ENCODE measurements at places on chromosomes 5 and 9.
A peak's percentile ranks its signal among the peaks of the same experiment; 100 is the strongest.

- no peak for DNase-seq
Observed at GRCh38 chr5:103646698-103647614, 84.4 kb upstream of the NUDT12 start.

DNA sequence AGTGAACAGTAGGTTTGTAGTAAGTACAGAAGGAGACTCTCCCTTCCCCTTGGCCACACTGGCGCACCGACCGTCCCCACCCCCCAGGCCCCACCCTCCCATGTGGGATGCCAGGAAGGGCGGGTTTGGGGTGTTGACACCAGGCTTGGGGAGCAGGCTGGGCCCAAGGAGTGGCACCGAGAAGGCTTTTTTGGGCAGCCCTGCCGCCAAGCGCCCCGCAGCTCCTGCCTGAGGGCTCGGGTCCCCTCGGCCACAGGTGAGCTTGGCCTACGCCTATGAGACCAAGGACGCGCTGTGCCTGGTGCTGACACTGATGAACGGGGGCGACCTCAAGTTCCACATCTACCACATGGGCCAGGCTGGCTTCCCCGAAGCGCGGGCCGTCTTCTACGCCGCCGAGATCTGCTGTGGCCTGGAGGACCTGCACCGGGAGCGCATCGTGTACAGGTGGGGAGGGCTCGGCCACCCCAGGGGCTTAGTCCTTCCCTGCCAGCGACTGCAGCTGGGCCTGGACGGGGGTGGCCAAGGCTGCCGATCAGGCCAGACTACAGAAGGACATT is 7.3 kb downstream of the GRK6 start:
- DNase-seq = no peak

- no peak for DNase-seq
Observed at GRCh38 chr9:96150324-96151227, 151.4 kb downstream of the HSD17B3 start.

GRCh38 chr9:3865141-3865772 is 339.5 kb upstream of the RFX3 start:
- DNase-seq = no peak

- DNase-seq = no peak
Observed at GRCh38 chr5:98772415-98773213, 849 bp upstream of the RGMB start.

GRCh38 chr5:39543335-39543734 is 118.6 kb upstream of the DAB2 start:
- no peak for DNase-seq

DNA sequence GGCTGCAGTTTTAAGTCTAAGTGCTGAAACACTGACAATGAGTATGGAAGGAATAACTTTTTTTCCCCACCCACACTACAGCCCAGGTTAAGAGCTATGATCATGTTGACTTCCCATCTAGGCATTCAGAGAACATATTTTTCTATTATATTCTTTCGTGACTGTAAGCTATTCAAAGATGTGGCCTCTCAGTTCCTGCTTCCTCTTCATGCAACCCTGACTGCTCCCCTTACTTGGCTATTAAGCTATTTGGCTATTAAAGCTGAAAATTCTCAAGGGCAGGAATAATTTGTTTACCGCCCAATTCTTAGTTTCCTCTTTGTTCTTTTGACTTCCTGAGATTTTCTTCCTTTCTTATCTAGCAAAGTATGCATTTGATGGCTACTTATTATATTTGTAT is 18.6 kb upstream of the ALDH1A1 start:
- no peak for DNase-seq

DNA sequence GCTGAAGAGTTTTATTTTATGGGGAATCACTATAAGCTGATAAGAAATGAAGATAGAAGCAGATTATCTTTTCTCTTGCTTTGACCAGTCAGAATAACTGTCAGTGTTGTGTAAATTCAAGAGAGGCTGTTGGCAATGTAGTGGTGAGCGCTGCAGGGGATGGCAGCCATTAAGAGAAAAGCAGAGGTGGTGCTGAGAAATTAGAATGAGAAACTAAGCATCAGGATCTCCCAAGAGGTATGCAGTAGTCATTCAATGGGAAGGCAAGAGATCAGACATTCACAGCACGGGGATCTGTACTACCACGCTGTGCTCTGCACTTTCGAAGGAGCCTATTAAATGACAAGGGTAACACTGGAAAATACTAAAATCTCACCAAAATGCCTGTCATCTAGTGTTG is 768.5 kb upstream of the ACO1 start:
- DNase-seq = no peak

DNA sequence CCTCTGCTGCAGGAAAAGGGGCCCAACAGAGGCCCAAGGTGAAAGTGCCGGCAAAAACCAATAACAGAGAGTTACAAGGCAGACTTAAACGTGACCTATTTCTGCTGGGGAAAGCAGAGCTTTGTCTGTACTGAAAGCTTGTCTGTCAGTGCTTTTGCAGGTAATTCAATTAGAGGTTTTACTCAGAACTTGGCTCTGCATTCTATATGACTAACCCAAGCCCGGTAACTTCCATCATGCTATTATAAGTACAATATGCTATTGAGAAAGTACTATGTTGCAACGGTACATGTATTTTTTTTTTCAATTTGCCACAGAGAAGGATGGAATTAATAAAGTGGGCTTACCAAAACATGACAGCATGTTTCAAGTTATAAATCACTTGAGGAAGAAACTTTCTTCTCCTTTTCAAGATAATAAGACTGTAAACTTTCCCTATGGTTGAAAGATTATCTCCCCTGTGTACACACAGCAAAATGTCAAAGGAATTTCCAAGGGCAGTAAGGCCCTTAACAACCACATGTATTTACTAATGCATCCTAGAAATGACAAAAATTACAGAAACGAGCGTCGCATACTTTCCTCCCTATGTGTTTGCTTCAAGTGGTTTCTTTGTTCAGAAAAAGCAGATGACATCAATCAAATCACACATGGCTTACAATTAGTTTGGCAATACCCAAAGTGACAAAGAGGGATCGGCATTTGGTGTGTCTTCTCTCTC is 282.4 kb downstream of the EFNA5 start:
- peak; percentile 63 for DNase-seq

DNA sequence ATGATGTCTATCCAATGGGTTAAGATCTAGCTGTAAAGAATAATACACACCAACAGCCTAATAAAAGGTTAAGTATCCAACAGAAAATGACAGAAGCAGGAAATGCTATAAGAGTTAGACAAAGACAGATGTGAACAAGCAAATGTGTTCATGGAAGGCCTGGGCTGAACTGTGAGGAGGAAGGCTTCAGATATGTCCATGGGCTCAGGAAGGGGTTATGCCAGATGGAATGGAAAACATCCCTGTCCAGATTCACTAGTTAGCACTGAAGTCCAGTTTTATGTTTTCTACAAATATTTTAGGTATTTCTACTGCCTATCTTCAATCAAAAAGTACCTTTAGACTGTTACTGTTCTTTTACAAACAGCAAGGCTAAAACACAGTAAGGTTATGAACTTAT is 27.1 kb downstream of the ERAP1 start:
- no peak for DNase-seq

DNA sequence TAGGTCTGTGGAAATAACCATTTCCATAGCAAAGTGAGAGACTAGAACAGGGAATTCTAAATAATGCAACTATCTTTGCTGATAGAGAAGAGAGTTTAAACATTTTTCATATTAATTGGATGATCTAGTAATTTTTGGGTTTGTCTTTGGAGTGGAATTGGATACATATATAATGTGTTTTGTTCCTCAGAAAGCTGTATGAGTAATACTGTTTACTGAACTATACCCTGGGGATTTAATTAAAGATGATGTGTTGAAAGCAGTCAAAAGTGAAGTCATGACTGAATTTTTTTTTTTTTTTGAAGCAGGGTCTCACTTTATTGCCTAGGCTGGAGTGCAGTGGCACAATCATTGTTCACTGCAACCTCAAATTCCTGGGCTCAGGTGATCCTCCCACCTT is 17.9 kb downstream of the FER start:
- no peak for DNase-seq

GRCh38 chr5:147072622-147073021 is 162.2 kb upstream of the STK32A start:
- DNase-seq = no peak

DNA sequence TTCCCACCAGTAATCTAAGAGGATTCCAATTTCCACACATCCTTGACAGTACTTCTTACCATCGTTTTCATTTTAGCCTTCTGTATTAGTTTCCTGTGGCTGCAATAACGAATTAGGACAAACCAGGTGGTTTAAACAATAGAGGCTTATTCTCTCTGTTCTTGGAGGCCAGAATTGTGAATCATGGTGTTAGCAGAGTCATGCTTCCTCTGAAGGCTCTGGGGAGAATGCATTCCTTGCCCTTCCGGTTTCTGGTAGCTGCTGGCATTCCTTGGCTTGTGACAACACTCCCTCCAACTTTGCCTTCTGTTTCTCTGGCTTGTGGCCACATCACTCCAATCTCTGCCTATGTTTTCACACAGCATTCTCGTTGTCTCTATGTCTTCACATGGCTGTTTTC is 23.5 kb downstream of the RIGI start:
- DNase-seq = no peak

DNA sequence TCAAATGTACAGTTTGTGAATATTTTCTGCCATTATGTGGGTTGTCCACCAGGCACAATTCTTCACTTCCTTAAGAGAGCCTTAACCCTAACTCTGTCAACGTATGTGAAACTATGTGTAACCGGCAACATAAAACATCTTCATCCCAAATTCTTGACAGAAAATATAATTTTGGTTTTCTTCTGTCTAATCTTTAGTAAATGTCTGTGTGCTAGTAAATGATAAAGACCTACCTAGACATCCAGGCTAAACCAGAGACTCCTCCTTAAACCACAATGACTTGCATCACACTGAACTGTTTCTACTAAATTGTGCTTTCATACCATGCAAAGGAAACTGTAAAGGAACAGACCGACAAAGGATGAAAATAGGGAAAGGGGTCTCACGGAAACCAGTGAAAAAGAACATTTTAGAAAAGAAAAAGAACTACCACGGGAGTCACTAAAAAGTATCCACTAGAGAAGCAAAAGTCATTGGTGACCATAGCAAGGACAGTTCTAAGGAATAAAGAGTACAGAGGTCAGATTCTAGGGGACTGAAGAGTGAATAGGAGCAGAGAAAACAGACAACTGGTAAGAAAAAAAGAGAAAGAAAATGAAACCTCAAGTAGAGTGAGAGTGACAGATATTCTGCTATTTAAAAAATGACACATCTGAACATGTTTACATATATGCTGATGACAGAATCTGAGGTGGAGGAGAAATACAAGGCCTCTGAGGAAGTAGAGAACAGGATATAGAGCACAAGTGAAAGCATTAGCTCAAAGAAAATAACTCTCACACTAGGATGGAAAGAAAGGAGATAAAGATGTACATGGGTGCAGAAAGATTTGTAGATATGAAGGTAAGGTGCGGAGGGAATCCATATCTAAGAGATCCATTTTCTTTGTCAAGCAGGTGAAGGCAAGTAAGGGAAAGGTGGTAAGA is 49.4 kb downstream of the FNIP1 start:
- DNase-seq = no peak

- no peak for DNase-seq
Observed at GRCh38 chr5:179798771-179799643, 5.2 kb downstream of the LTC4S start.

DNA sequence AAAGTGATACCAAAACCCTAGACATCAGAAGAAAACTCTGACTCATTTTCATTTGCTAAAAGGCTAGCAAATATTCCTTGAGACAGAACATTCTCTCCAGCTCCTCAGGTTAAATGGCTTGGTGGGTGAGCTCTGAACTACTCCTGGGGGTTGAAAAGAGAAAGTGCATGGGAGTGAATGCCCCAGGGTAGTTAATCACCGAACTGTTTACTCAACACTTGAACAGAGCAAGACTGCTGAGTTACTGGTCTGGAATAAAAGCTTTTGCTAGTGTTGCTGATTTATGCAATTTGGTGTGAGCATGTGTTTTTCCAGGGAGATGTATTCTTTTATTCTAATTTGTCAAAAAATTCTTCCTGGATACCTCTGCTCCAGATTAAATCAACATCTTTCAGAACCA is 88.3 kb upstream of the PRDM9 start:
- DNase-seq = no peak

DNA sequence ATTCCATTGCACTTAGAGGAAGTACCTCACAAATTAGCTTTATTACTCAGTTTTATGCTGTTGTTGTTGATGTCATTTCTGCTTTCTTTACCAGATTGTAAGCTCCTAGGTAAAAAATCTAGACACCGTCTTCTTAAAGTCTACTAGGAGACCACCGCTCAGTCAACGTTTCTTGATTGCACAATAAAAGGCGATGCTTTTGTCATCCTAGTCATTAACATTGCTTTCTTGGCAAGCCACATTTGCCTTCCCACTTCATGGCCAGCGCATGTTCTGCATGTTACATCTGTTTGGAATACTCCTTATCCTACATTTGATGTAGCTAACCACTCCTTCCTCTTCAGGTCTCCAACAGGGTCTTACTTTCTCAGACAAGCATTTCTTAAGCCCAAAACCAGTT is 464.0 kb upstream of the TUSC1 start:
- no peak for DNase-seq

GRCh38 chr9:136726118-136726517 is 13.7 kb downstream of the DIPK1B start:
- DNase-seq = no peak

DNA sequence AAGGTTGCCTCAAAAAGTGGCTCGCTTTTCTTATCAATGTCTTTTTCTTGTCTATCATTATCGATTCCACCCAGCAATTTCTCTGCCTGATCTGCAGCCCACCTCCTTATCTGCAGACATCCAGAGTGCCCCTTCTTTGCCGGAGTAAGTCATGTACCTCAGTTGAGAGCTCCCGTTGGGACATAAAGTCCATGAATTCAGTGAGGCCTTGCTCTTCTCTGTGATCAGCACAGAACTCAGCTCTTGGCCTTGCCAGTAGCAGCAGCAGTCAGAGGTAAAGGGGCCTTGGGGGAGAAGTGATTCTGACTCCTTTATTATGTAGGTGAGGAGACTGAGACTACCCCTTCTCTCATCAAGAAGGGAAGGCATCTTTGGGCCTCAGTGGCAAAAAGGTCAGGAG is 24.9 kb upstream of the DCAF12 start:
- no peak for DNase-seq

- no peak for DNase-seq
Observed at GRCh38 chr5:142484821-142485387, 160.1 kb upstream of the SPRY4 start.

All from AG04450 (cell line).